ENCODE measurements at places on chromosomes 13 and 19. TPM values are rescaled to one million over a fixed set of nuclear protein-coding genes. Genes with fewer than 3 reads are reported as not detected.
A peak's percentile ranks its signal among the peaks of the same experiment; 100 is the strongest.

DNA sequence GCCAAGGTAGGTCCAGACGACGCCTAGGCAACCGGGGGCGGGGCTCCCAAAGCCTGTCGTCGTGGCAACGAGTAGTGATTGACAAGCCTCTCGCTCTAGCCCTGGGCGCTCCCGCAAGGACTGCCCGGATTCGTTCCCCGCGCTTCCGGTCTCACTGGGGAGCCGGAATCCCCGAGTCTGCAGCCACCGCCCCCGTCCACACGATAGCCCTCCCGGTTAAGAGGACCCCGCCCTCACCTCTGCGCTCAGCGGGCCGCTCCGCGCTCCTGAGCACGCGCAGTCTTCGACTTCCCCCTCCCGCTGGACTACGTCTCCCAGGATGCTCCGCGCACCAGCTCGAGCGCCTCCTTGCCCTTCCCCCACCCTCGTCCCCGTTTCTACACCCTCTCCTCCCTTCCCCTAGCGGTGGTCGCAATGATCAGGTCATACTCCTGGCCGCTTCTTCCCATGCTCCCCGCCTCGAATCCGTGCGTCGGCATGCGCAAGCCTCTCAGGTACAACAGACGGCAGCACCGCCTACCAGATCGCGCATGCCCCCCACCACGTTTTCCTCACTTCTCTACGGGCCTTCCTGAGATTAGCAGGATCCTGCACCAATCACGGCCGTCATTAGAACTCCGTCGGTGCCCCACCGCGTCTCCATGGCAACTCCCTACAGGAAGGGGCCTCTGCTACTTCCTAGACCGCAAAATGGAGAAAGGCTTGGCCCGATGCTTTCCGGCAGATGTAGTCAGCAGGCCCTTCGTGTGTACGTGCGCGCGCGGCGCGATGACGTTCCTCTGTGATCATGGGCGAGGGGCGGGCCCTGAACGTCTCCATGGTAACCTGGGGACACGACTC lies at the start of gene MZF1:
Gene MZF1, minus strand, starts transcription at position 518 of the 840 bp plus-strand sequence. CDS start 1,946 bp downstream, outside the sequence.
- DNase-seq, result peak; percentile 100

- DNase-seq, result peak; percentile 89
These were observed 935 bp downstream of the ARID3A start for GRCh38 chr19:926589-927350.

DNA sequence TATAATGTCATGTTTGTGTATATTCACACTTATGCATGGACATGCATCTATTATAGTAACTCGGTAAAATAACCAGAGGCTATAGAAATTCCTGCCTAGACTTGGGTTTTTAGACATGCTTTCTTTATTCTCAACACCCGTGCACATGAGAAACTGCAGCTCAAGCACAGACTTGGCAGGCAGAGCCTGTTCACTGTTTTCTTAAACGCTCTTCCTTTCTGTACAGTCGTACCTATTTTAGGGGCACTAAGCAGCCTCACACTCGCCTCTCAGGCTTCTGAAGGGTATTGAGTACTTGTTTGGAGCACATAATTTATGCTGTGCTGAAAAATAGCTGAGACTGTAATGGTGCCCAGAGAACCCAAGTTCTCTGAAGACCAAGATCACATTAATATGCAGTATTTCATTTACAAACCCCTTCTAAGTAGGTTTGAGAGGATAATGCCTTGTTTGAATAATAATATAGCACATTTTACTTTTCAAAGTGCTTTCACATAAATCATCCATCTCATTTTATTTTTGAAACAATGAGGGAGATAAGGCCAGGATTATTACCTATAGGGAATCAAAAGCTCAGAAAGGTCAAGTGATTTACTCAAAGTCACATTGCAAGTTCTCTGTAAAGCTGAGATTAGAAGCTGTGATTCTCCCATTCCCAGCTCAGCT lies 429.9 kb downstream of the SPRY2 start:
- DNase-seq, result no peak

- DNase-seq, result no peak
These were observed 21.3 kb downstream of the TLE6 start for GRCh38 chr19:2998642-2999041.

- DNase-seq, result no peak
These were observed 95.3 kb upstream of the TNFSF11 start for GRCh38 chr13:42478531-42479156.

- no peak for DNase-seq
These were observed 50.3 kb upstream of the VSTM2B start for GRCh38 chr19:29475469-29475868.

SOHLH2 gene
- total RNA-seq, result not detected

SAE1 gene
- total RNA-seq, result 53.6 TPM

PGLYRP2 gene
- total RNA-seq, result not detected

WTIP gene
- 20.1 TPM for total RNA-seq

All from right cardiac atrium (tissue), 5 donors.